Stimulated activated naive CD4-positive, alpha-beta T cell treated with Interleukin-2 at 50 U/mL for 16 hours (primary cell): ENCODE measurements at places on chromosomes 5 and 9.
A peak's percentile ranks its signal among the peaks of the same experiment; 100 is the strongest.

DNA sequence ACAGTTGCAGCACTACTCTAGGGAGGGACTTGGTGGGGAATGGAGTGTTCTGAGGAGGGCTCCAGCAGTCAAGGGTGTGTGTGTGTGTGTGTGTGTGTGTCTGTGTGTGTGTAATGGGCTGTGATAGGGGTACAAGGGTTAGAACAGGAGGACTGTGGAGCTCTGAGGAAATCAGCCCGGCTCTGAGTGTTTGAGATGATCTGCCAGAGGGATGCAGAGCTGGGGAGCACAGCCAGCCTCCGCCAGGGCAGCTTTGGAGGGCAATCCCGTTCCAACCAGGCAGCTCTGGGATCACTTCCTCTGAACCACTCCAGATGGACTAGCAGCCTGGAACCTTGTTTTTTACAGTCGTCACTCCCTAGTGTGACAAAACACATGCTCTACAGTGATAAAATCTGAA, 3.0 kb upstream of the SLC6A7 start:
- DNase-seq: no peak

- no peak for DNase-seq
Observed at GRCh38 chr5:96601715-96602244, 60.4 kb upstream of the CAST start.

GRCh38 chr5:51380603-51381207, 2.5 kb upstream of the ISL1 start:
- DNase-seq: no peak

- DNase-seq: no peak
Observed at GRCh38 chr5:95891499-95891898, 69.0 kb upstream of the GLRX start.

GRCh38 chr5:166436872-166437271, 1854.6 kb upstream of the WWC1 start:
- no peak for DNase-seq

DNA sequence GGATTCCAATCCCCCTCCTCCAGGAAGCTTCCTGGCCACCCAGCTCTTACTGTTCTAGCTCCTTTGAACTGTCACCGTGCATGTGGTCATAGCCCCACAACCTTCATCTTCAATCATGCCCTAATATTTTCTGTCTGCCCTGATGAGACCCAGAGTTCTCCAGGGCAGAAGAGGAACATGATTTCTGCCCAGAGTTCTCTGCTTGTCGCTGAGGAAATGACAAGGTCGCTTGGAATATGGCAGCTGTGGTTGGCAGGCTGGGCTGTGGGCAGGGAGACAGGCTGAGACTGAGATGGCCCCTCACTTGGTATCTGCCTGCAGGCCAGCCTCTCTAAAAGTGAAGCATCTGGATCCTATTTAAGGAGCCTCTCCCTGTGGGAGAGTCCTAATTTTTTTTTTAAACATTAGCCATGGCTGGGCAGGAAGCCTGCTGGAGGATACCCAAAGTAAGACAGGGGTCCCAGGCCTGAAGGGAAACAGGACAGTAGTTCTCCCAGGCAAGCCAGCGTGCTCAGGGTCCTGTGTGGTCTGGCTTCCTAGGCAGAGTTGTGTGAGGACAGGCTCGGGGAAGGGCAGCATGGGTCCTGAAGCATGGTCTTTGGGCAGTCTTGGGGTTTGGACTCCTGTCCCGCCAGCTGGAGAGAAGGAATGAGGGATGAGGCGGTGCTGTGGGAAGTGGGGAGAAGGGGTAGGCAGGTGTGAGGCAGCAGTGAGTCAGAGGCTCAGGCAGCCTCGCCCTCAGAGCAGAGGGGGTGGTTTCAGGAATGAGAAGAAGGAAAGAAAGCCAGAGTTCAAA, 242.1 kb downstream of the FSTL4 start:
- DNase-seq: no peak

- DNase-seq: peak; percentile 19
Observed at GRCh38 chr5:143606043-143606752, 202.7 kb upstream of the NR3C1 start.

GRCh38 chr5:135567661-135568060, 11.1 kb downstream of the CXCL14 start:
- DNase-seq: no peak

DNA sequence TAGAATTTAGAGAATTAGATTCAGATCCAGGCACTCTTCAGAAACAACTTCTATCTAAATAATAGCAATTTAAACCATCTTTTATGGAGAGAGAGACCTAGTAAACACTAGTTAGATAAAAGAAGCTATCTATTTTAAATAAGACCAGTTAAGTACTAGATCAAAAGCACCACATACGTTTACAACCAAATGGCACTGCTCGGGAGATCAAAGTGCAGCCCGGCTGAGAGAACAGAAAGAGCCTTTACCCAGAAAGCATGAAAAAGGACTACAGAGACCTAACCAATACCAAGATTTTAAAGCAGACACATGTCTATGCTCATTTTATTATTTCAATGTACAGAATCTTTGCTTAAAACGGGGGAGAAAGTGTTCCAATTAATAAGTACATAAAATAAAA, 30.8 kb downstream of the LIX1 start:
- DNase-seq: no peak

DNA sequence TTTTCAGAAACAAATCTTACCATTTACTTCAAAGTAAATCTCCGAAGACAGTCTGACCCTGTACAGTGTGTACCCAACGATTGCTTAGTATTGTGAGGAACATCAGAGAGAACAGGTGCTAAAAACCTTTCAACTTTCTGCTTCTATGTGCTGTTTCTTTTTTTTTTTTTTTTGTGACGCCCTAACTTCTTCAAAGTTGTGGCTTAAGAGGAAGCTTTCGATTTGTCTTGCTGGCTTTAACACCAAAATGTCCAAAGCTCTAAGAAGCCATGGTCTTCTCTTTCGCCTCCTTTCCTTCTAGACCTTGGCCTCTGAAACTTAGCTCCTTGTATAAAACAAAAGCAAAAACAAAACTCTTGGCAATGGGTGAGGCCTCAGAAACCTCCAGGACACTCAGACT, 1.2 kb downstream of the TNFSF8 start:
- no peak for DNase-seq

GRCh38 chr5:14663734-14664269, 716 bp upstream of the OTULIN start:
- no peak for DNase-seq

- DNase-seq: no peak
Observed at GRCh38 chr9:127112735-127113161, 9.7 kb downstream of the ANGPTL2 start.

GRCh38 chr5:6408627-6409446, 30.5 kb upstream of the MED10 start:
- DNase-seq: no peak

DNA sequence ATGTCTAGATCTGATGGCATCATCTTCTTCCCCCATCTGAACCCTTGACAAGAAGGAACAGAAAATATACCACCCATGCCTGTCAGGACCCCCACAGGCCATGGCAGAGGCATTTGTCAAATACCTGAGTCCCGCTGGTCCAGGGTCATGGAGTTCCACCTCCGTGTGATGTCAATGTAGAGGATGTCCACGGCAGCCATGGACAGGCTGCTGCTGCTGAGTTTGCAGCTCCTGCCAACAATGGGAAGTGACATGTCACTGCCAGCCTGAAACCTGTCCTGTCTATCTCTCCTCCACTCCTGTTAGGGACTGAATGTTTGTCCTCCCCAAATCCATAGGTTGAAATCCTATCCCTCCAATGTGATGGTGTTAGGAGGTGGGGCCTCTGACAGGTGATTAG, 208.8 kb downstream of the DAB2IP start:
- no peak for DNase-seq

DNA sequence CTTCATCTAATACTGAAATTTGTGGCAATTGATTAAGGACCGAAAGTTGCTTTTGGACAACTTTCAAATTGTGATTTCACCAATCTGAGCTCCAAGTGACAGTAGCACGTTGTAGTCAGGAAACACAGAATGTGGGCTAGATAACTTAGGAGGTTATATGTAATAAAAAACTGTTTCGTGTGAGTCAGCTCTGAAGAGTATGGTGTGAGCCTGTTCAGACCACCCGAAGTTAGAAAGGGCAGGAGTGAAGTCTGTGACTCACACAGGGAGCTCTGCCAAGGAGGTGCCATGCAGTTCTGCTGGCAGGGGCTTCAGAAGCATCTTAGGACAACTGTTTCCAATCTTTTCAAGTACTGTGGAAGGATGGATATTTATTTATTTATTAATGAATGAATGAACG, 16.4 kb upstream of the ZBTB34 start:
- no peak for DNase-seq

- no peak for DNase-seq
Observed at GRCh38 chr9:17694336-17694735, 115.5 kb downstream of the SH3GL2 start.

DNA sequence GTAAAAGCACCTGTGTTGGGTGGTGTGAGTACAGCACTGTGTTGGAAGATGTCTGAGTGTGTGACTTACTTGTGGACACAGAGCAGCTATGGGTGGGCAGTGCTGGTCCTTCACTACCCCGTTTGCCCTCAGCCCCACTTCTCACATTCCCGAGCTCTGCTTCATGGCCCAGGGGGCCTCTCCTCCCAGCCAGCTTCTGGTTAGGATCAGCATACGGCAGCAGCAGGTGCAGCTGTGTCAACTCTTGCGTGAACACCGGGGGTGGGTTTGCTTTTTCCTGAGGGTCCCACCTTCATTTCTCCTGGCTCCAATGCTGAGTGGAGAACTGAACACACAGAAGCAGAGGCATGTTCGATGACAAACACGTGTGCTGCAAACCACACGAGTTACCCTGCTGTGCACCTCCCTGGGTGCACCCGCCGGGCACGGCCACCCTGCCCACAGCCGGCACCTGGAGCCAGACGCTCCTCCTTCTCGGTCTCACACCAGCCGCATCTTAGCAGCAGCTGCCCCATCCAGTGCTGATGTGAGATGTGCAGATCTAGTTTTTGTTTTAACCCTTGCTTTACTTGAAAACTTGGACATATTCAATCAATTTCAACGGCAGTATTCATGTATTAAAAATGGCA, 14.9 kb upstream of the SLC6A3 start:
- no peak for DNase-seq

GRCh38 chr5:159101685-159102084, 2.0 kb upstream of the EBF1 start:
- no peak for DNase-seq

GRCh38 chr5:72046106-72046505, 61.2 kb upstream of the MAP1B start:
- DNase-seq: no peak

- no peak for DNase-seq
Observed at GRCh38 chr5:65895891-65896290, 30.5 kb upstream of the ERBIN start.

DNA sequence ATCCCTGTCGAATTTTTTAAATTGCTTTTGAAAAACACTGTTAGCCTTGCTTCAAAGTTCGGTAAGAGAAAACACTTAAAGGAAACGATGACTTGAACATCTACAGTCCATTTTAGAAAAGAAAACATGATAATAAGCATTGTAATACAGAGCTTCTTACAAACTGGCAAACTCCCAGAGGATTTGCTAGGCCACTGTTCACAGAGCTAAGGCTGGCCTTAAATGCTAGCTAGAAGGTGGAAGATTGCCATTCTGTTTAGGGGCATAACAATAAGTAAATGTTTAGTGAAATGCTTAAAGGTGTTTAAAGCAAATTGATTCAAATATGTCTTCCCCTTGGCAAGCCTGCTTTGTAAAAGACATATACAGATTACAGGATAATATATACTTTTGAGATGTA, 169.6 kb downstream of the TLE4 start:
- no peak for DNase-seq

GRCh38 chr5:90050103-90050502, 359.5 kb downstream of the CETN3 start:
- no peak for DNase-seq

DNA sequence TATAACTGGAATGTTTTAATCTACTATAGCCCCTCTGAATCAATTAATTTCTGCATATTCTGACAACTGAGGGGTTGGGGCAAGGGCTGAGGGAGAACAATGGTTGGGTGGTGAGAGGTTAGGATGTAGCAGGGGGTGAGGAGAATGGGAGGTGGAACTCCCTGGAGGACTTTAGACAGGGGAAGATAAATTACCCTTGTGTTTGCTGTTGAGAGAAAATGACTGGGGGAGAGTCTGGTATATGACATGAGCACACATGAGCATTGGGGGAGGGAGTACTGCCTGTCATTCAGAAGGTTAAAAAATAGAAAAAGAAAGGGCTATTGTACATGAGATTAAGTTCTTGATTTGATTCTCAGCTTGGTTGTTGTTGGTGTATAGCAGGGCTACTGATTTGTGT, 37.2 kb upstream of the PAPPA start:
- no peak for DNase-seq

DNA sequence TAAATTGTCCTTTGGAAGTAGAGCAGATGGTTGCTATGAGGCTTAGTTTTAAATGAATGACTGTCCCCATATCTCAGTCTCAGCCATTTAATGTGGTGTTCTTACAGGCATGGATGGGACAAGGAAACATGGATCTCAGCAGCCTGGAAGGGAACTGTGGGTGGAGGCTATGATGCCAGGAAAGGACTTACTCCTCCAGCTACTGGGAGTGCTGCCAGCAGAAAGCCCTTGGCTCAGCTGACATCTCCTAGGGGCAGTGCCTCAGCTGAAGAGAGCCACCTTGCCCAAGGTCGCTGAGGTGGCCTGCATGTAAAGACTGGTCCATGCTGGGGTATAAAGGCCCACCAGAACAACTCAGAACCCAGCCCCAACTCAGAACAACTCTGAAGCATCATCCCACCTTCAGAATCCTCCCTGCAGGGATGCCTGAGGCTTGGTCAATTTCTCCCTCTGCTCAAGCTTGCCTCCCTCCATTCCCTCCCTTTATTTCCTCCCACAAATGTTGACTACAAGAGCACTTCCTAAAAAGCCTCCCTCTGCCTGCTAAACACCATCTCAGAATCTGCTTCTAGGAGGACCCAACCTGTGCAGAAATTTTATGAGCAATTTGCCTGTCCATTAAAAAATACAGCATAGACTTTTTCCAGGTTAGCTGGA, 1.8 kb upstream of the PDE8B start:
- DNase-seq: no peak

DNA sequence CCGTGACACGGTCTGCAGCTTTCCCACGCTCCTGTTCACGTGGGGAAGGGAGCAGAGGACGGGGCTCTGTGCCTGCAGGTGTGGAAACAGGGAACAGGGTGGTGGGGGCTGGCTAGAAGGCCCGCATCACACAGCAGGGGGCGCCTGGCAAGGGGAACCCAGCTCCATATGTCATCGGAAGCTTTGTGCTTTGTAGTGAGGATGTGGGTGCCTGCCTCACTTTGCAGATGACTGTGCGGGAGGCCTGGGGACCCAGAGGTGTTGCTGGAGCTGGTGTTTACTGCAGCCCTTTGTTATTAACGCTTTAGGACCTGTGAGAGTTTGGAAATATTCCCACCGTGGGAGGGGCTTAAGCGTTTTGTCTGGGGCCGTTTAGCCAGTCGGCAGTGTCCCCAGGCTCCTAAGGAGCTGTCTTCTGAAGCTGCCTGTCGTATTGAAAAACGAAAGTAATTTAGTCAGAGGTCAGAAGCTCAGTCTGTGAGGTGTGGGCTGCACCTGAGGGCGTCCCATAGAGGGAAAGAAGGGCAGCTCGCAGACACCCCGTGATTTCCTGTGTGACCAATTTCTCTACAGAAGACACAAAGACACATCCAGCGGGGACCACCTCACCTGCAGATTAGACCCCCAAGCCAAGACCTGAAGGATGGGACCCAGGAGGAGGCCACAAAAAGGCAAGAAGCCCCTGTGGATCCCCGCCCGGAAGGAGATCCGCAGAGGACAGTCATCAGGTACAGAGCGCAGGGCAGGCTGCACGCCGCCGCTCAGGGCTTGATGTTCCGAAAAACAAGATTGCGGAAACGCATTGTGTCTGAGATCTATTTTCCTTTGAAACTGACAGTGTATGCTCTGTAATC, 9.1 kb downstream of the MAN1B1 start:
- DNase-seq: peak; percentile 87

GRCh38 chr5:155402927-155403640, 389.5 kb downstream of the KIF4B start:
- DNase-seq: no peak

- DNase-seq: no peak
Observed at GRCh38 chr5:1840741-1841521, 39.7 kb downstream of the NDUFS6 start.
